ENCODE measurements at places on chromosomes 2 and 18.

GRCh38 chr2:14720739-14721138, 88.2 kb downstream of the LRATD1 start:
- DNase-seq = no peak

- DNase-seq = no peak
Measured at GRCh38 chr2:202108345-202108744, 35.3 kb downstream of the KIAA2012 start.

DNA sequence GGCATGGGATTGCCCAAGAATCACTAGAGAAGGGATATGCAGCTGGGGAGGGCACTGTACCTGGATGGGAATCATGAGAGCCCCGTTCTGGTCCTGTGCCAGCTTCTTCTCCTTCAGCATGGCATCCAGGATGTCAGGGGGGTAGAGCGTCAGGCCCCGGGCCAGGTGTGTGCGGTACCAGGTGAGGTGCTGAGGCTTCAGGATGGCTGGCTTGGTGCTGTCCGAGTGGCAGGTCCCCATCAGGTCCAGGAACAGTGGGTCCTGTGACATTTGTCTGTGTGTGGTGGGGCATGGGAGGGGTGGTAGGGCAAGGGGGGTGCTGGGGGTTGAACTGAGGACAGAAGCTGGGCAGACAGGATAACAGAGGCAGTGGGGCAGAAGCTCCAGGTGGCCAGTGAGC, 13.2 kb downstream of the CFAP65 start:
- no peak for DNase-seq

DNA sequence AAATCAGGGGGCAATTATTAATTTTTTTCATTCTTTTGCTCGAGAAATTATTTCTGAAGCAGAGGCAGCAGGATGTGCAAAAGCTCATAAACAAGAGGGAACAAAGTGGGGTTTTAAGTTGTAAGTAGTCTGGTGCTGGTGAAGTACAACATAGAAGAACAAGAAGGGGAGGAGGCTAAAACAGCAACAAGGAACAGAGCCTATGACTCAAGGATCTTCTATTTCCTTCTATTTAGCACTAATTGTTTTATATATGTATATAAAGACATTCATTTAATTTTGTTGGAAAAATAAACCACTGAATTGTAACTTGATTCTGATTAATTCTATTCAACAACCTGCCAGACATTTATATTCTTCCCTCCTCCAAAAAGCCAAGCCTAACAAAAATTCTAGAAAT, 35.0 kb downstream of the YES1 start:
- DNase-seq = no peak

GRCh38 chr18:77013811-77014521, 118.6 kb downstream of the MBP start:
- no peak for DNase-seq

DNA sequence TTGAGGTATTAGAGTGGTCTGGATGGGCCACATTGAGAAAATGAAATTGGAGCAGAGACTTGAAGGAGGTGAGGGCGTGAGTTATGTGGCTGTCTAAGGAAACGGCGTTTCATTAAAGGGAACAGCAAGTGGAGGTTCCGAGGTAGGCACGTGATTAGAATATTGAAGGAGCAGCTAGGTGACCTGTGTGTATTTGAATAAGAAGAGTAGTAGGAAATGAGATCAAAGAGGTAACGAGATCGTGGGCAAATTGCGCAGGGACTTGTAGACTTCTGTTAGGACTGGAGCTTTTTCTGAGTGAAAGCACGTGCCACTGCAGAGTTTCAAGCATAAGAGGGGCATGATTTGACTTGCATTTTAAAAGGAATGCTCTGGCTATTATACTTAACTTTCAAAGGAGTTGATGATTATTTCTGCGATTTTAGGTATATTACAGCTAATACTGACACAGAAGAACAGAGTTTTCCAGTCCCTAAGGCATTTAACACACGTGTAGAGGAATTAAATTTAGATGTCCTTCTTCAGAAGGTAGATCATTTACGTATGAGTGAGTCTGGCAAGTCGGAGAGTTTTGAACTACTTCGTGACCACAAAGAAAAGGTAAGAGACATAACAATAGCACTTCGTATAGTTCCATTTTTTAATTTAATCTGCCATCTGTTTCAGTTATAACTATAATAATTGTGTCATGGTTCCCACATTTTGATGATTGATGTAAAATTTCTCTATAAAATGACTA, 48.7 kb downstream of the RMDN2 start:
- DNase-seq = no peak
